Lung (tissue), 17 donors: ENCODE measurements at places on chromosomes 11 and 22.

- peak; percentile 38 for DNase-seq
These were observed 455.8 kb downstream of the MIAT start for GRCh38 chr22:27113211-27113635.

DNA sequence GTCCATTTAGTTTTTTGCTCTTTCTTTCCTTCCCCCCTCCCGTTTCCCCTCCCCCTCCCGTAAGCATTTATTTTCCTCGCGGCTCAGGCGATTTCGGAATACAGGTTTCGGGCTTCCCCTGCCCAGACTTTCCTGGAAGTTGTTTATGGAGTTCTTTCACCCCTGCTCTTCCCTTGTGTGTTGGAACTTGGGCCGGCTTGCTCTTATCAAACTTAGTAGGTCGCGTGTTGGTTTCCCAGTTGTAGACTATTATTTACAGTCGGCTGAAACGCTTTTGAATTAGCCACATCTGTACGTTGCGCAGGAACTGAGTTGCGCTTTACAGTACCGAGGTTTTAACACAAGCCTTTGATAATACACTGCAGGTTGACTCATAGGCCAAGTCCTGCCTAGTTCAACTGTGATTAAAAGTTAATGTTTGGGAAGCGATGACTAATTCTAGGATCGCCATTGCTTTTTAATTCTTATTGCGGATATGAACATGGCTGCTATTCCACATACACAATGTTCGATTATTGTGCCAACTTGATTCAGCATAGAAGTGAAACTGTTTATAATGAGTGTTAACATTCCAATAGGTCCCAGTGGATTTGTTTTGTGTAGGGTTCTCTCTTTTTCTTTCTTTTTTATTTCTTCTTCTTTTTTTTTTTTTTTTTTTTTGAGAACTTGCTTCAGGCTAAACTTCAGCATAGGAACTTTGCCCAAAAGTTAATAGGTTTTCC is 1.7 kb downstream of the YAP1 start:
- peak; percentile 88 for DNase-seq

DNA sequence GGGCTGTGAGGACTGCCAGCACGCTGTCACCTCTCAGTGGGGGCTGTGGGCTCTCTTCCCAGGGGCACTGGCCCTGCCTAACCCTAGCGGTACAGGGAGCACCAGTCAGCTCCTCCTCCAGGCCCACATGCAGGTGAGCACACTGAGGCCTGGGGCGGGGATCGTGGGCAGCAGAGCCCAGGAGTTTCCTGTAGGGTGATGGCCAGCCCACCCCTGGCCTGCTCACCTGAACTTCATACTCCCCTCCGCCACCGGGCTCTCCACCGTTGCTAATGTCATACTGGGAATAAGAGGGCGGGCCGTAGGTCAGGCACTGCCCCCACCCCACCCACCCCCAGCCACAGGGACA is 10.0 kb upstream of the TREH start:
- no peak for DNase-seq

DNA sequence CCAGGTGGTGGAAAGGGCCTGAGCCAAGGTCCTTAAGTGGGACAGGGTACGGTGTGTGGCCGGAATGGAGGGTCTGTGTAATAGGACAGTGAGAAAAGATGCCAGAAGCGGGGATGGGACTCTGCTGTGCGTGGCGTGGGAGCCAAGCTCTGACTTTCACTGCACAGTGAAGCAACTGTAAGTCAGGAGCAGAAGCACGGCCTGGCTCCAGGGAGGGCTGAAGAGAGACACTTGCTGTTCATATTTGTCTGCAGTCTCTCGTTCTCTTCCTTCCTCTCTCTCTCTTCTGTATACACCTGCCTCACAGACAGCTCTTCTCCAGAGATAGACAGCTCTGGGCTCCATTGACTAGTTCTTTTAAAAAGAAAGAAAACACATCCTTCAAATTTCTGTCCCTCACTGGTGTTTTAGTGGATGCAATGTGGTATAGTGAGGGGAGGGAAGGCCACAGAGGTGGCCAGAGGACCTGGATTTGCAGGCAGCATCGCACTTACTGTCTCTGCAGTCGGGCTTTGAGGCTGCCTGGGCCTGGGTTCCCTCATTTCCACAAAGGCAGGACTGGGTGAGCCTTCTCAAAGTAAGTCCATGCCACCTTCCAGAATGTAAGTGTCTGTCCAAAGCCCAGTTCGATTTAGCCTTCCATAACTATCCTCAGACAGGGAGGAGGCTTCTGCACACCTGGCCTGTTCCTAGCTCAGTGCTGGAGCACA is 2.1 kb downstream of the IL17RA start:
- no peak for DNase-seq

- peak; percentile 69 for DNase-seq
These were observed 1065.2 kb downstream of the JRKL start for GRCh38 chr11:97454988-97455387.

- no peak for DNase-seq
These were observed 24.7 kb downstream of the PC start for GRCh38 chr11:66933531-66933930.

- no peak for DNase-seq
These were observed 2.6 kb downstream of the OR8B8 start for GRCh38 chr11:124442847-124443246.

GRCh38 chr22:48181263-48181955 is 1419.0 kb downstream of the TBC1D22A start:
- DNase-seq, result no peak

DNA sequence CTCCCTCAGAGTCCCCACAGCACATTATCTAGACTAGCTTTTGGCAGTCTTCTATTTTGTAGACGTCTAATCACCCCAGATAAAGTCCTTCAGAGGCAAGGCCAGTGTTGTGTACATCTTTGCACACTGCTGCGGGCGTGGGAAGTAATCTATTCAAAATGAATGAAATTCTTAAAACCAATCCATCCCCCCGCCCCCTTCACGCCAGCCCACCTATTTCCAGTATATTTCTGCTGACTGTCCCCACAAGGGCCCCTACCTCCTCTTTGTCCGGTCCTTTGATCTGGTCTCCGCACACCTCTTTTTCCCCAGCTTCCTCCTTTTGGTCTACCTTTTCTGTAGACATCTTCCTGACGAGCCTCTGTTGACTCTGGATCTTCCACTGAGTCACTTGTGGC is 375 bp downstream of the BSCL2 start:
- DNase-seq, result no peak

- DNase-seq, result peak; percentile 48
These were observed 121.6 kb downstream of the KCNQ1 start for GRCh38 chr11:2566223-2567025.
